HL-60 (cell line): ENCODE measurements at places on chromosomes 7 and 10.

DNA sequence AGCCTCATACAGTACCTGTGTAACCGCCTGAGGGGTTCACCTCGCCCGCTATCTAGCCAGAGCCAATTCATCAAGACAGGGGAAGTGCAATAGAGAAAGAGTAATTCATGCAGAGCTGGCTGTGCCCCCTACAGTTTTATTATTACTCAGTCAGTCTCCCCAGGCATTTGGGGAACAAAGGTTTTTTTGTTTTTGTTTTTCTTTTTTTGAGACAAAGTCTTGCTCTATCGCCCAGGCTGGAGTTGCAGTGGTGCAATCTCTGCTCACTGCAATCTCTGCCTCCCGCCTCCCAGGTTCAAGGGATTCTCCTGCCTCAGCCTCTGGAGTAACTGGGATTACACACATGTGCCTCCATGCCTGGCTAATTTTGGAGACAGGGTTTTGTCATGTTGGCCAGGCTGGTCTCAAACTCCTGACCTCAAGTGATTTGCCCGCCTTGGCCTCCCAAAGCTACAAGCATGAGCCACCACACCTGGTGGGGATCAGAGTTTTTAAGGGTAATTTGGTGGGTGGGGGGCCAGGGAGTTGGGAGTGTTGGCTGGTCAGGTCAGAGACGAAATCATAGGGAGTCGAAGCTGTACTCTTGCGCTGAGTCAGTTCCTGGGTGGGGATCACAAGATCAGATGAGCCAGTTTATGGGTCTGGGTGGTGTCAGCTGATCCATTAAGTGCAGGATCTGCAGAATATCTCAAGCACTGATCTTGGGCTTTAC lies 116.5 kb downstream of the MARCHF5 start:
- no peak for DNase-seq

- DNase-seq = no peak
Measured at GRCh38 chr7:75573477-75574019, 81.4 kb downstream of the SPDYE5 start.

GRCh38 chr7:125406111-125406510 lies 476.5 kb upstream of the POT1 start:
- DNase-seq = no peak

GRCh38 chr10:15780353-15781135 lies 60.8 kb upstream of the ITGA8 start:
- DNase-seq = no peak

- no peak for DNase-seq
Measured at GRCh38 chr7:47940088-47941013, 7.9 kb downstream of the PKD1L1 start.

- no peak for DNase-seq
Measured at GRCh38 chr7:151518105-151518946, 1.4 kb downstream of the RHEB start.

GRCh38 chr7:142313528-142313927 lies 55.7 kb upstream of the PRSS58 start:
- DNase-seq = no peak

DNA sequence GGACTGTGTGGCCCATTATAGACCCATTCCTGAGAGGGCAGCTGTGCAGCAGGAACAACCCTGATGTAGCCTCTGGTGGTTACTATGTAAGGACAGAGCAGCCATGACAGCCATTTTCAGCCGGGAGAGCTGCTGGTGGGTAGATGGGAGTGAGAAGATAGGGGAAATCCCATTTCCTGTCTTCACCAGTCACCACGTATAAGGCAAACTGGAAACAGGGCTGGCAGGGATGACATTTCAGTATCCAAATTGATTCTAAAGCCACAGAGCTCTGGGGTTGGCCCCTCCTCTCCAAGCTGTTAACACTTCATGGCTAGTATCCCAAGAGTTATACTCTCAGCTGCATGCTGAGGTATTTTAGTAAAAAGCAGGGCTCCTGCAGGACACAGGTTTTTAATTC lies 15.2 kb upstream of the FZD1 start:
- DNase-seq = no peak

DNA sequence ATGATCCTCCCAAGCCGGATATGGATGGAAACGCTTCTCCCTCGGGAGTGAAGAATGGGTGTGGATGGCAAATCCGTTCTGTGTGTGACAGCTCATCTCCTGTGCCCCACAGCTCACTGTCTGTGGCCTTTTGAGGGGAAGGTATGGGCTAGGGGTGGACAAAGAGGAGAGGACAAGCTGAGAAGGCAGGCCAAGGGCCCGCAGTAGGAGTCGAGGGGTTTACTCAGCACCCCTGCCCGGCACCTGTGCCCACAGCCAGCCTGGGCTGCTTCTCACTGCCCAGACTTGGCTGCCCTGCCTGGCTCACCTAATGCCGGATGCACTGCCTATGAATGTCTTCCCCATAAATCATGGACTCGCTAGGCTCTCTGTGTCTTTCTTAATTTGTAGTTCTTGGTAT lies 503.8 kb downstream of the TCERG1L start:
- DNase-seq = no peak

- DNase-seq = no peak
Measured at GRCh38 chr7:30731581-30731980, 20.4 kb upstream of the INMT start.

- peak; percentile 1 for DNase-seq
Measured at GRCh38 chr10:113576852-113577251, 24.0 kb downstream of the HABP2 start.

- DNase-seq = no peak
Measured at GRCh38 chr7:140458916-140459315, 20.4 kb downstream of the MKRN1 start.

DNA sequence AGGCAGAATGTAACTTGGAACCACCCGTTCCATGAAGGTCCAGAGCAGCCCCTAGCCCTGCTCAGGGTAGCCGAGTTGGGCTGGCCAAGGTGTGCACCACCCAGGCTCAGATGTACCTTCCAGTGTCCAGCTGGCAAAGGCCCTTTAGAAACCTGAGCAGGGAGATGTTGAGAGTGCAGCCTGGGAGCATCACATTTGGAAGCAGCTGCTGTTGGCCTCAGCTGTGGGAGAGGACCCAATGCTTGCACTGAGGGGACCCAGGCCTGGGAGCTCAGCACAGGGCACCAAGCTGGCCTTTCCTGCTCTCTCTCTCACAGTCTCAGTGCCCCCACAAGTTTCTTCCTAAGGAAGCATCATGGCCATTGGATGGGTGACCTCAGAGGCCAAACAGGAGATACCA lies 33.5 kb downstream of the ANXA8 start:
- no peak for DNase-seq

- DNase-seq = no peak
Measured at GRCh38 chr7:157612009-157612663, 275.3 kb downstream of the DNAJB6 start.

DNA sequence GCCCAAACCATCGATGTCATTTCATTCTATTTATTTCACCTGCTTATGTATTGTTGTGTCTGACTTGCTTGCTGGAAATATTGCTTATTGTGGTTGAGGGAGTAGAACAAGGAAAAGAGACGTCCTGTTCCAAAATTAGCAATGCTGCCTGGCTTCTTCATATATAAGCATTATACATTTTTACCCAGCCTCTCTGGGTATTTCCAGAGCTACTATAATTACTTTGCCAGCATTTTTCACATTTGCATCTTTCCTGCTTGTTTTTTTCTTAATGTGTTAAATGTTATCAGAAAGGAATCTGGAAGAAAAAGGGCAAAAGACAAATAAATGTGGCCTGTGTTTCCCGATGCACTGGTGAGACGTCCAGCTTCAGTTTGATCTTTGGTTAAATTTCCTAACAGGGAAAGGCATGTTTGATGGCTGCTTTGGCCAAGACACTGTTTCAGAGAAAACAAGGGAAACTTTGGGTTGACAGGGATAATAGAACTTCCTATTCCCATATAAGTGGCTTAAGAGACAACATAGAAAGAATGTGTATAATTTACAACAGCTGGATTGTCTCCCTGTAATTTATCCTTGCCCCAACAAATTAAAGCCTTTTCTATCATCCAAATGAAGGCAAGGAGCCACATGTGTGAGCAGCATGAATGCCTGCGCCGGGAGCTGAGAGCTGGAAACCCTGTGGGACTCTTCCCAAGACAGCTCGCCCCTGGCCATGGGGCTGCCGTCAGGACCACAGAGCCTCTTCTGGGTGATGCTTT lies 671.1 kb upstream of the CELF2 start:
- no peak for DNase-seq

GRCh38 chr7:128233471-128233870 lies 7.6 kb upstream of the LEP start:
- no peak for DNase-seq

DNA sequence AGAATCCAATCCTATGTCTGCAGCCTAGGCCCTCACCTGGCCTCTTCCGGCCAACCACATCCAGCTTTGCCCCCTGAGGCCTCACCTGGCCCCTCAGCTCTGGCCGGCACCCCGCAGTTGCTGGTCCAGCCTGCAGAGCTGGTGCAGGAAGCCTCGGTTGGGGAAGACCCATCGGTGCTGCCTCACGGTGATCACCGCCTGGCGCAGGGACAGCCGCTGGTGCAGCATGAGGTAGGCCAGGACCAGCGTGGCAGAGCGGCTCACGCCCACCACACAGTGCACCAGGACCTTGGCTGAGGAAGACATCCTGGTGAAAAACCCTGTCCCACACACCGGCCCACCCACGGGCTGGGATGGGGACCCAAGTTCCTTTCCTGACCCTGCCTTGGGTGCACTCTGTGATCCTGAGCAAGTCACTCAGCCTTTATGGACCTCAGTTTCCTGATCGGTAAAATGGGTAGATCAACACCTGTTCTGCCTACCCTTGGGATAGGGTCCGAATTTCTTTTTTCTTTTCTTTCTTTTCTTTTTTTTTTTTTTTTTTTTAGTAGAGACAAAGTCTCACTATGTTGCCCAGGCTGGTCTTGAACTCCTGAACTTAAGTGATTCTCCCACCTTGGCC lies 5.8 kb upstream of the SAMD8 start:
- no peak for DNase-seq

- DNase-seq = no peak
Measured at GRCh38 chr10:124741922-124742412, 2.2 kb downstream of the FAM53B start.

DNA sequence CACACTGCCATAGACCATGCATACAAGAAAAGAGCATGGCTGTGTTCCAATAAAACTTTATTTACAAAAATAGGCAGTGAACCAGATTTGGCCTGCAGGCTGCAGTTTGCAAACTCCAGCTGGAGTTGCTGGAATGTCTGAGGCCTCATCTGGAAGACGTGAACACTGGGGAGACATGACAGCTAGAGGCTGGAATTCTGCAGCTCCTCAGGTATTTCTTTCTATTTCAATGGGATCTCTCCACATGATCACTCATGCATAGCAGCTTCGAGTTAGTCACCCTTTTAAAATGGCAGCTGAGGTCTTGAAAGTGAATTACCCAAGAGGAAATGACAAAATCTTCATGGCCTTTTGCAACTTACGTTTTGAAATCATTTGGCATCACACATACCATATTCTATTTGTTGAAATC lies 52.6 kb upstream of the BET1 start:
- DNase-seq = peak; percentile 72

DNA sequence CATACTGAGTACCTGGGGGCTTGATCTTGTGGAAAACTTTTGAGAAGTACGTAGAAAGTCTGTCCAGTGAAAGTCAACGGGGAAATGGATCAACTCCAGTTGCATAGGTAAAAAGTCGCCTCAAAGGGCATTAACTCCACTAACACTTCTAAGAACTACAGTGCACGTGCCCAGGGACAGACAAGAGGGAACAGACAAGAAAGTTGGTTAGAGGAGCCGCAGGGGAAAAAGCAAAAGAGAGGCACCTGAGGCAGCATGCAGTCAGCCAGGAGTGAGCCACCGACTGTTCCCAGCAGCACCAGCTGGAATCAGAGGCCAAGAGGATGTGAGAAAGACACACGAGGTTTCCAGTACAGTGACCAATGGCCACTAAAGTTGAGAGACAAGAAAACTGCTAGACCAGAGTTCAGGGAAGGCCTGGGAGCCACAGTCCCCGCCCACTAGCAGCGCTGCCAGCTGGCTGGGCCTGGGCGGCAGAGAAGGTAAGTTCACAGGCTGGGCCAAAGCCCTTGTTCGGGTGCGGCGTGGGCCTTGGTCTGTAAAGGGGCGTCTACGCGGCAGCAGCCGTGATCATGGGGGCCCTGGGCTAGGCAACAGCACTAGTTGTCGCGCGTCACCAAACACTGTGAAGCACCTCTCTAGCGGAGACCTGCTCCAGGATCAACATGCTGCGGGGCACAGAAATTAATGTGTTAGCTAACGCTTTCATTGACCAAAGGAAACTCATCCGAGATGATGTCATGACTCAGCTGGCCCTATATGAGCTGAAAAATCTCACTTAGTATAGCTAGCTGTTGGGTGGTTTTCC lies 14.0 kb downstream of the ITGB1 start:
- no peak for DNase-seq

DNA sequence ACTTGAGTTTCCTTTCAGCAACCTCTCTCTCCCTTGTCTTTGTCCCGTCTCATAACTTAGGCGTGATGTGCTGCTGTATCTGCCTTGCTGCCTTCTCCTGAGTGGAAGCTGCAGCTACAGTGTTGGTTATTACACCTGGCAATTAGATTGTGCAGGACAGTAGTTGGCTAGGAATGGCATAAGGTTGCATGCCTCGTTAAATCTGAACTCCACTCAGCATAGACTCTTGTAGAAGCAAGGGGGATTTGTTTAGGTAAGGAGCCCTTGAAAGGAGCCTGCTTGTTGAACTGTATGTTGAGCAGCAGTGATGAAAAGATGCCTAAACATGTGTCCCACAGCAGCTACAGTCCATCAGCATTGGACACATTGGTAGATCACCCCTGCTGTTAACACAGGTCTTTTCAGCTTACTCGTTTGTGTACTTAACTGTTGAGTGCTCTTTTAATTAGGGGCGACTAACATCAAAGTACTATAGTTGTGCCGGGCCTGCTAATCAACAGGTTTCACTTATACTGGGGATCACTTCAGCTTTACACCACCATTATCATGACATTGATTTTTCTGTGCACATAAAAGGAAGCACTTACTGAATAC lies 225.0 kb downstream of the AUTS2 start:
- DNase-seq = no peak

GRCh38 chr10:131149586-131149985 lies 161.9 kb downstream of the TCERG1L start:
- DNase-seq = no peak

DNA sequence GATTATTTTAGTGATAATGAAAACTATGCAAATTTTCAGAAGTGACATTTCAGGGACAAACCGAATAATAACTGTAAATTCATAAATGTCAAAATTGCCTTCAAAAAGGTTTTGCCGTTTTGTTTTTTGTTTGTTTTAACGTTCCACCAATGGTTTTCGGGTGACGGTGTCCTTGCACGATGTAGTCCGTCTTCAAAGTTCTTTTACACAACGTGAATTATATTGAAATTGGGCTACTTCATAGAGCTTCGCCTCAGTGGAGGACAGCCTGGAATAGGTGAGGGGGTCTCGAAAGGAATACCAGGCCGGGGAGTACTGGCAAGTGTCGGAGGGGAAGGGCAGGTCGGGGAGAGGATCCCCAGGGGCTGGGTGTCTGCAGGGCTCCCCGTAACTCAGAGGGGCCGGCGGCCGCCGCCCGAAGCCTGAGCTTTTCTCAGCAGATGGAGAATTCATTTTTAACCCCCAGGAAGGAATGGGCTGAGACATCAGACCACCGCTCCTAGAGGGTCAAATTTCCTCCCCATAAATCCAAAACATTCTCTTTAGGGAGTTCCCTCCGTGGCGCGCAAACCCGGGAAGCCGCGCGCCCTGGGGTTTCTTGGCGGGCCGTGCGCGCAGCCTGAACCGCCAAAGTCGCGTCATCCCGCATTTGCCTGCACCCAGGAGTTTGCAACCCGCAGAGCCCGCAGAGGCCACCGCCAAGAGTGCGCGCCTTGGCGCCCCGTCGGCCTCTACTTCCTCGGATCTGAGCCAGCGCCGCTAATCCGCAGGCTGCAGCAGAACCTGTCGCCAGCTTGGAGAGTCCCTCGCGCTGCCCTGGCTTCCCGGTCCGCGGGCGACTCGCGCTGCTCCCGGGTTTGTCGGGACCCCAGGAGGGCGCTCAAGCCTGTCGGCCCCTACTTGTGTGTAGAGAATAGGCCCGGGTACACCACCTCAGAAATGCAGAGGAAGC lies 17.3 kb upstream of the EVX1 start:
- no peak for DNase-seq
